ENCODE measurements at places on chromosomes 2 and 18.

- DNase-seq: no peak
These were observed 70.0 kb downstream of the MYO3B start for GRCh38 chr2:170247882-170248393.

DNA sequence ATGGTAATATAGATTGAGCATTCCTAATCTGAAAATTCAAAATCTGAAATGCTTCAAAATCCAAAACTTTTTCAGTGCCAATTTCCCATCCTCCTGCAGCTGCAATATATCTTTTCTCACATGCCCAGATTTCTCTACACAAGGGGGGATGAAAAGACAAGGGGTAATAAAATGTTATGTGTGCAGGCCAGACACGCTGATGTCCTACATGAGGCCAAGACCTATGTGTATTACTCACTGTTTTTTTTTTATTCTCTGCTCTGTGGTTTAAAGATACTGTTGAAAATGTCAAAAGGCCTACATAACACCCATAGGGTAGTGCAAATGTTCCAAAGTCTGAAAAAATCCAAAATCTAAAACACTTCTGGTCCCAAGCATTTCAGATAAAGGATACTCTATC is 41.2 kb upstream of the CWC22 start:
- no peak for DNase-seq

- DNase-seq: peak; percentile 35
These were observed 21.6 kb upstream of the SPATA3 start for GRCh38 chr2:230974096-230974913.

DNA sequence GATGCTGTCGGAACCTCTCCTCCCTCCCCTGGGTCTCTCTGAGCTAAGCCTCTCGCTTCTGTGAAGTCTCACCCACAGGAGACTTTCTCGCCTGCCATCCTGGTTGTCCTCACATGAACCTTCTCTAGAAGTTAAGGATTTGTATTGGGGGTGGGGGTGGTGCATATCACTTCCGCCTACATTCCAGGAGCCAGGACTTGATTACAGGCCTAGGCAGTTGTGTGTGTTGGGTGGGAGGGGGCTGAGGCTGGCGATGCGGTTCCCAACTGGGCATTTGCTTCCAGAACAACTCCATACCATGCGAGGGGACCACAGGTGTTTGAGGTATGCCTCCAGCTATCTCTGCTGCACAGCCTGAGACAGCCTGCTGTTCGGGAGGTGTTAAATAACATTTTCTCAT is 56.8 kb upstream of the MGAT4A start:
- DNase-seq: no peak

DNA sequence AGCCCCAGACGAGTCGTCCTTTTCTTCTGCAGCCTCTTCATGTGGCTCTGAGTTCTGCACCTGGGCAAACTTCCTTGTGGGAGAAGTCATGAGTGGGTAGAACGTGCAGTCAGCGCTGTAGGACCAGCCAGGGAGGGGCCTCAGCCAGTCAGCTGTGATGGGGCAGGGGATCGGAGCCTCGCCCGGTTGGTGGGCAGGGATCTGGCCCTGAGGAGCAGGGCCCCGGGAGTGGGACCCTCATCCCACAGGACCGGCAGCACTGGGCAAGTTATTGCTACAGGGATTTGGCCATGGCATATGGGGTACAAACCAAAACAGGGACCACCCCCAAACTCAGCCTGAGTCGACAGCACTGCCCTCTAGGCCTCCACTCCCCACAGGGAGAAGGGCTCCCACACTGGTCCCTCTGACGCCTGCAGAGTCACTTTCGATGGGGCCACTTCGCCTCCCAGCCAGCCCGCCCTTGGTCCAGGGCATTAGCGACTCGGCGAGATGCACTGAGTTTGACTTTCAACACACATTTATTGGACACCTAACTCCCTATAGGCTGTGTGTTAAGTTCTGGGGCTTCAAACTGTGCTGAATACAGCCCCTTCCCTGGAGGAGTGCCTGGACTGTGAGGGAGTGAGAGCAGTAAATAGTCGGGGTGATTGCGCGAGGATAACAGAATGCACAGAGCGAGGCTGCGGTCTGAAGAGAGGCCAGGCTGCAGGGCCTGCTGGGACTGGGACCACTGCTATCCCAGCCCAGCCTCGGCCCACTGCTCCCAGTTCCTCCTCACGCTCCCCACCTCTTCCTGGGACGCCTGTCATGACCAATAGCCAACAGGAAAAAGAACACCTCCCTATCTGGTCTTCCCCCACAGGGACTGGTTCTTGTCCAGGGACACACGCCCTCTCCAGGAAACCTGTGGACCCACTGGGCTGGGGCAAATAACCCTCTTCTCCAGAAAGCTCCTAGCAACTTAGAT is 55.9 kb downstream of the SDC1 start:
- no peak for DNase-seq

DNA sequence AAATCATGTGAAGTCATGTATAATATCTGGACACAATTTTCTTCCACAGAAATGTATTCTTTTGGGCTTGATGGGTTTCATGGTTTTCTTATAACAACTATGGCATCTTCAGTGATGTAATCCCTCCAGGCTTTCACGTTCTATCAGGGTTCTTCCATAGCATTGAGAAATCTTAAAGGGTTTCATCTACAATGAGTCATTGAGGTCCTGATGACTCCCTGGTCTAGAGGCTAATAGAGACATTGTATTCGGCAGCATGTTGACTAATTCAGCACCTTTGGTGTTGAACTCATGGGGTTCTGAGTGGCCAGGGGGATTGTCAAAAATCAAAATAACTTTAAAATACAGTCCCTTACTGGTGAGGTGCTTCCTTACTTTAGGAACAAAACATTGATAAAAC is 614.0 kb upstream of the CRIM1 start:
- no peak for DNase-seq

DNA sequence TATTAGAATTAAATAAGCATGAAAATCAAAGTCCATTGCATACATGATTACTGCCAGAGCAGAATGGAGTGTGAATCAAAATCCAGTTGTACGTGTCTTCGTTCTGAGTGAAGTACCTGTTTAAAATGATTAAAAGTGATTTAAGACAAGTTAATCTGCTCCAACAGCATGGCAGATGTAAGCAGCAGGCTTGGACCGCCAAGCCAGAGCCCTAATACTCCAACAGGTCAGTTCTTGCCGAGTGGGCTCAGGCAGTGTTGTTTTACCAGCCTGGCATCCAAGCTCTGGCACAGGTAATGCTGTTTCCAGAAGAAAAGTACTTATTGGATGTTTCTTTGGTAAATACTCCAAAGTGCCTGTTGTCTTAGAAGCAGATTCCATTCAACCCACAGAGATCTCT is 171.4 kb upstream of the EPAS1 start:
- DNase-seq: no peak

DNA sequence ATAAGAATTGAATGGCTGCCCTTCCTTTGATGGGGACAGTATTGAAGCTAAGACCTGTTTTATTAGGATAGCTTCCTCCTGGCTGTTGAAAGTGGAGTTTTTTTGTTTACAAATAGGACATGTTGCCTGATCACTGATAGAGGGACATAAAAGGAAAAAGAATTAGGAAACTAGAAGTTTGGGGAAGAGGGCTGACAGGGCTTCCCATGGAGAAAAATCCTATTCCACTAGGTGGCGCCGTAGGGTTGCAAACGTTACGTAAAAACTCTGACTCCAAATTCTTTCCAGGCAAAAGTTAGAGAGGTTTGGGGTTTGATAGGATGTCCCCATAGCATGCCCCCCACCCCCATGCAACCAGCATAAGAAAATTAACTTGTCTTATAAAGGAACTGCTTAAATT is 11.1 kb upstream of the RBFA start:
- DNase-seq: no peak

GRCh38 chr2:84894758-84895520 is 10.5 kb upstream of the TMSB10 start:
- no peak for DNase-seq

DNA sequence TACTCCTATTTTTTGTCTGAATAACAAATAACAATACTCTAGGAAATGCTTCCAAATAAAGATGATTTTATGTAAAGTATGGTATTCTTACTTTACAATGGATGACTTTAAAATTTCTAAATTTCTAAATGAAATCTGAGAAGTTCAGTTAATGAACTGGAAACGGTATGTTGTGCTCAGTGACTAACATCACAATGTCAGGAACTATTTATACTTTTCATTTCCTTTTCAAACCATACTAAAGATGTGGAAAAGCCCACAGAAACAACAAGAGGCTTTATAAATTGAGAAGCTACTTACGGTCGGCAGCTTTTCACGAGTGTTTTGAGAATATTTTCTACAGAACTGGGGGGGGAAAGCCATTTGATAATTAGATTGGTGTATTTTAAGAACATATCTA is 31.1 kb downstream of the PSME4 start:
- no peak for DNase-seq

Measured in GM04504 (cell line).